NCI-H187 (cell line): ENCODE measurements at places on chromosomes 1 and 21.

DNA sequence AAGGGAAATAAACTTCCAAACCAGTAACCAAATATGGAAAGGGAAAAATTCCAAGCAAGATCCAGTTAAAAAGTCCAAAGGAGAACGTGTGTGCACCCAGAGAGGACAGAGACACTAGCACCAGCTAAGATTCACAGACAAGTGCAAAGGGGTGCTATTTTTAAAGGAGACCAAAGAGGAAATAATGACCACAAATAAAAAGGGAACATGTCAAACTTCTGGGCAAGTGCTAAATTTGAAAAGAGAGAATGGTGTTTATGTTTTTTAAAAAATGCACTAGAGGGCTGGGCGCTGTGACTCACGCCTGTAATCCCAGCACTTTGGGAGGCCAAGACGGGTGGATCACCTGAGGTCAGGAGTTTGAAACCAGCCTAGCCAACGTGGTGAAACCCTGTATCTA lies 8.6 kb downstream of the JAM2 start:
- DNase-seq = no peak

DNA sequence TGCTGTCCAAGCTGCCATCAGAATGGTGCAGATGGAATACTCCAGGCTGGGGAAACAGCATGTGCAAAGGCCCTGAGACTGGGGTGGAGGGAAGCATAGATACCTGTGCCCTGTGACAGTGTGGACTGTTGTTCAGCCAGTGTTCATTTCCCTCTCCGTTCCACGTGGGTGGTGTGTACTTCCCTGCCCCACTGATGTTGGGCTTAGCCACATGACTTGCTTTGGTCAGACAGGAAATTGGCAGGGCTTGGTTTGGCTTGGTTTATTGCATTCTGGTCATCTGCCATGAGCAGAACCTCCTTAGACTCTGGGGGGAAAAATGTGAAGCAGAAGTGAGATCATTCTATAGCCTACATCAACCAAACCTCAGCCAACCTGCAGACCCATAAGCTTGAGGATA lies 102.4 kb upstream of the IGSF21 start:
- no peak for DNase-seq

GRCh38 chr1:93905734-93906133 lies 3.5 kb downstream of the GCLM start:
- DNase-seq = no peak

DNA sequence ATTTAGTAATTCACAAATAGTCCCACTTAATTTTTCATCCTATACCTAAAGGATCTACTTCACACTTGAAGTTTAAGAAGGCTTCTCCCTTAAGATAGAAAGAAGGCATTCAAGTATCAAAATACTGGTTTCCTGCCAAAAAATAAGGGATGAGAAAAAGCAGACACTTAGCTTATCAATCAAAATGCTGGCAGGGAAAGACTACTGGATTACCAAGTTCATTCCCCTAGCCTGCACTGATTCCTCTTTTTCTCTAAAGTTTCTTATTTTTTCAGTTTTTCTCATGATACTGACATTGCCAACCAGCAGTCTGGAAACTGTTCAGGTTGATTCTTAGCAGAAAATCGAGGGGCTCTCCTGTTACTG lies 204.6 kb downstream of the GABPA start:
- no peak for DNase-seq

GRCh38 chr21:46012154-46012553 lies 30.6 kb downstream of the COL6A1 start:
- no peak for DNase-seq

- DNase-seq = no peak
Measured at GRCh38 chr21:16837321-16837720, 675.5 kb upstream of the CXADR start.

DNA sequence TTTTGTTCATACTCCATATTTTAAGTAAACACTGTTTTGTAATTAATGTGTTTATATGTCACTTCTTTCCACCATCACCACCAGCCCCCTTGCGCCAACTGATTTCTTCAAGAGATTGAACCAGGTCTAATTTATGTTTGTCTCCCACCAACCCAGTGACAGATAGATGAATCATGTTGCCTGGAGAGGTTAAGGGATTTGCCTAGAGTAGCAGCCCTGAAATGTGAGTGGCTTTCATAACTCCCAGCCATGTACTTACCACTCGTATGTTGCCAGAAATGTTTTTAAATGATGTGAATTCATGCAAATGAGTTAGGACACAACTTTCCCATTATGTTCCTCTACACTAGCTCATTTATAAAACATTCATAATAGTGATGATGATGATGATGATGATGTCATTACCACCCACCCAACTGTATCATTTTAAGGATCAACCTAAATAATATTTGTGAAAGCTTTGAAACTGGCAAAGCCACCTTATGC lies 86.9 kb downstream of the LRRC8D start:
- no peak for DNase-seq

GRCh38 chr1:211127166-211127565 lies 6.8 kb downstream of the KCNH1 start:
- DNase-seq = no peak

- DNase-seq = peak; percentile 74
Measured at GRCh38 chr1:182699393-182700350, 15.3 kb upstream of the RGS8 start.

DNA sequence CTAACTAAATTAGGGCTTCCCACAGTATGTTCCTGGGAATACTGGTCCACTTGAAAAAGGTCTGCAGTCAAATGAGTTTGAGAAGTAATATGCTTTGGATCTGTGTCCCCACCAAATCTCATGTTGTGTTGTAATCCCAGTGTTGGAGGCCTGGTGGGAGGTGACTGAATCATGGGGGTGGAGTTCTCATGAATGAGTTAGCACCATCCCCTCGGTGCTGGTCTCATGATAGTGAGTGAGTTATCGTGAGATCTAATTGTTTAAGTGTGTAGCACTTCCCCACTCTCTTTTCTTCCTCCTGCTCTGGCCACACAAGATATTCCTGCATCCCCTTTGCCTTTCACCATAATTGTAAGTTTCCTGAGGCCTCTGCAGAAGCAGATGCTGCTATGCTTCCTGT lies 16.9 kb upstream of the DMRTB1 start:
- no peak for DNase-seq

DNA sequence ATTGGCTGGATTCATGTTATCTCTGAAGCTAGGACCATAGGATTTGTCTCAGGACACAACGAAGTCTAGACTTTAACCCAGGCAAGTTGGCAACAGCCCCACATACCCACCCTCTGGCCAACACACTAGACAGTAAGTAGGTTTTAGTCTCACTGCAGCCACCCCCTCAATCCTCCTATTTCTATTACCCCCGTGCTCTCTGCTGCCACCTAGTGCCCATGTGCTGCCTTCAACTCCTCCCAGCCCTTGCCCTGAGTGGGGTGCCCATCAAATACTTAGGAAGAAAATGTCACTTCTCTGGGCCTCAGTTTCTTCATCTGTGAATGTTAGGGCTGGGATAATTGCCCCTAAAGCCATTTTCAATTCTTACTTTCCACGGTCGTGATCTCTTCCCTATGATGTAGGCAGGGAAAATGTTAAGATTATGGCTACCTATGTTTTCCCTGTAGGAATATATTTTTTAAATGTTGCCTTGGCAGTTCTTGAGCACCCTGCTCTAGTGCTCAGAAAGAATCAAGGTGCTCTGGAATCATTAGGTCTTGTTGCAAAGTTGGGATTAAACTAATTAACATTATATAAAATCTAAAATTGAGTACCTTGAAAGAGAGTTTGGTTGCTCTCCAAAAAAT lies 213.0 kb downstream of the LMX1A start:
- DNase-seq = no peak

DNA sequence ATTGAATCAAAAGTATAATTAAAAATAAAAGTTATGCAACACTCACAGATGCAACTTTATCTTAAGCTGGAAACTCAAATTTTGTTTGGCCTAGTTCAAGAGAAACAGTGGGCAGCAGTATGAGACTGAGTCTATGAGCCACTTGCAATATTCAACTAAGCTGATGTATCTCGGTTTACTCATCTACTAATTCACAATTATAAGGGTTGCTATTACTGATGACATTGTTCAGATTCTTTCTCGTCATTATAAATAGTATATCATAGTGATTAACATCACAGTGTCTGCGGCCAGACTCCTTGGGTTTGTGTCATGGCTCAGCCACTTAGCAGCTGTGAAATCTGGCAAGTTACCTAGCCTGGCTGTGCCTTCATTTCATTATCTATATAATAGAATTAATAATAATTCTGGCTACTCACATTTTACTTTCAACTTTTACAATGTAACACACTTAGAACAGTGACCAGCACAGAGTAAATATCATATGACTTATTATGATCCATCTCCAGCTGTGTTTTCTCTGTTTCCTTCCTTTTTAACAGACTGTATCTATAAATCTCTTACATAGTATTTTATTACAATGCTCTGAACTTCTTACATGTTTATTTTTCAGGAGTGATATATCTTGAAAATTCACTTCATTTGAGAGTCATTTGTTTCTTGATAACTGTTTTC lies 194.3 kb upstream of the RGS18 start:
- DNase-seq = no peak

- DNase-seq = no peak
Measured at GRCh38 chr1:109880971-109881894, 29.4 kb upstream of the CSF1 start.

DNA sequence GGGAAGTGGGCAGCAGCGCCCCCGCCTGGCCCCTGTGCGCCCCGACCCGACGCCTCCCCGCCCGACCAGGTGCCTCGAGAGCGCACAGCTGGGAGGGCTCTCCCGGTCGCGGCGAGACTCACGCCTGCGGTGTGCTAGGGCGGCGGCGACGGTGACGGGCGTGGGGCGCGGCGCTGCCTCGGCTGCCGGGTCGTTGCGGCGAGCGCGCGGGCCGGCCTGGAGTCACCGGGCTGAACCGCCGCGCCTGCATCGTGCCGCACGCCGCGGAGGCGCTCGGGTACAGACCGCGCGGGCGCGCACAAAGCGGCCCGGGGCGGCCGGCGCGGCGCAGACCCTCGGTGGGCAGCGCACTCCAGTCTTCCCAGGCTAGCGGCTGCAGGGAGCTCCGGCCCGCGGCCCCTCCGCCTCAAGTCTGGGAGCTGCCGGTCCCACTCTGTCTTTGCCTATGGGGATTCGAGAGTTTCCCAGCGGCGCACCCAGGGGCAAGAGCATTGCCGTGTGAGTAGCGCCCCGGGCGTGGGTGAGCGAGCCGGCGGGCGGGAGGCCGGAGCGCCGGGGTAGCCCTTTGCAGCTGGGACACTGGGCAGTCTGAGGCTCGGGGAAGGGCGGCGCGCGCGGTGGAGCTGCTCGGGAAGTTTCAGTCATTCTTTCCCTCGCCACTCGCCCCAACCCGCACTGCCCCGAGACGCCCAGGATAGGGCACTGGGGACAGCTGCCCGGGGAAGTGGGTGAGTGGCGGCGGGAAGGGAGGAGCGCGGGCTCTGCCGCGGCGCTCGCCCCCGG lies at the start of gene SLC35F3:
Gene SLC35F3 (plus strand): TSS at position 44 of the 783 bp plus-strand sequence.
- DNase-seq = no peak

DNA sequence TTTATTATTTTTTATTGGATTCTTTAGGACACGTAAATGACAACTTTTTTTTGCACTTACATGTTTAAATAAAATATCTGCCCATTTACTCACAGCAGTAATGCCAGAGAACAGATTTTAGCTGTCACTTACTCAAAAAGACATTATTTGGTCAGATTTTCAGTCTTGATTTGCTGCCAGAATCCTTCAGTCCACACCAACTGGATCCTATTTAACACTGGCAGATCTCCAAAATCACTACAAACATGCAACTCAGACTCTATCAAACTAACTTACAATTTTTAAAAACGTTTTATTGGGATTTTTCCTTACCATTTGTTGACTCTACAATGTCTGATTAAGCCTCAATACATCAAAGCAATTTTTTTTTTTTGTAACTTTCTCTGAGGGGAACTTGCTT lies 11.1 kb downstream of the ATP6V1G3 start:
- DNase-seq = no peak

DNA sequence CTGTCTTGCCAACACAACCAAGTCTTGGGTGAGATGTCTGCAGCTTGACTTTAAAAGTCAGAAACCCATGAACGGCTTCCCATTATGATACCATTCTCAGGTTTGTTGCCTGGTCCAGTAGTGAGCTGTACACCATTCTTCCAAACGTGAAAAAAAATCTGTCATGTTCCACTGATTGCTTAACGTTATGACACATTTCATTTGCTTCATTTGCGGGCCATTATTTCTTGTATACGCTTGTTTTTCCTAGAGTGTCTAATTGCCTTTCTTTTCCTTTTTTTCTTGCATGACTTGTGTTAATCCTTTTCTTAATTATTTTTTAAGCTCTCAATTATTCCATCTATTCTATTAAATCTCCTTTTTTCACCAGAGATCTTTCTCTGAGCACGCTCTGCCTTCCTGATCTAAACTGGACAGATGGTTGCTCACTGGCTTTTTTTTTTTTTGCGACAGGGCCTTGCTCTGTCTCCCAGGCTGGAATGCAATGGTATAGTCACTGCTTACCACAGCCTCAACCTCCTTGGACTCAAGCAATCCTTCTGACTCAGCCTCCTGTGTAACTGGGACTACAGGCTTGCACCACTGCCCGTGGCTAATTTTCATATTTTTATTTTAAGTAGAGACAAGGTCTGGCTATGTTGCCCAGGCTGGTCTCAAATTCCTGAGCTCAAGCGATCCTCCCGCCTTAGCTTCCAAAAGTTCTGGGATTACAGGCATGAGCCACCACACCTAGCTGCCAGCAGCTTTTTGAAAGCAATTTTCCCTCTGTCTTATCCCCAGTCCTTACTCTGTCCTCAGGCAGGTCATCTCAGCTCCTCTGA lies 31.7 kb upstream of the CAMTA1 start:
- DNase-seq = no peak

- no peak for DNase-seq
Measured at GRCh38 chr1:18149027-18149641, 41.5 kb downstream of the IGSF21 start.

GRCh38 chr1:110062612-110063011 lies 7.9 kb downstream of the ALX3 start:
- DNase-seq = no peak
